ENCODE measurements at places on chromosomes 1 and 21.

GRCh38 chr1:9025449-9025848 lies 774 bp downstream of the SLC2A7 start:
- no peak overlapping the region for H3K27ac ChIP-seq
- no peaks in the 10 kb centered on the region for H3K4me1 ChIP-seq
- no peak overlapping the region for H3K4me3 ChIP-seq
- no peak for DNase-seq

- H3K4me3 ChIP-seq, result no peak overlapping the region
- H3K27me3 ChIP-seq, result no peaks in the 10 kb centered on the region
- DNase-seq, result no peak
- H3K36me3 ChIP-seq, result no peaks in the 10 kb centered on the region
- H3K4me1 ChIP-seq, result no peaks in the 10 kb centered on the region
- no peak overlapping the region for H3K27ac ChIP-seq
Observed at GRCh38 chr21:35484851-35485250, 435.7 kb upstream of the RUNX1 start.

DNA sequence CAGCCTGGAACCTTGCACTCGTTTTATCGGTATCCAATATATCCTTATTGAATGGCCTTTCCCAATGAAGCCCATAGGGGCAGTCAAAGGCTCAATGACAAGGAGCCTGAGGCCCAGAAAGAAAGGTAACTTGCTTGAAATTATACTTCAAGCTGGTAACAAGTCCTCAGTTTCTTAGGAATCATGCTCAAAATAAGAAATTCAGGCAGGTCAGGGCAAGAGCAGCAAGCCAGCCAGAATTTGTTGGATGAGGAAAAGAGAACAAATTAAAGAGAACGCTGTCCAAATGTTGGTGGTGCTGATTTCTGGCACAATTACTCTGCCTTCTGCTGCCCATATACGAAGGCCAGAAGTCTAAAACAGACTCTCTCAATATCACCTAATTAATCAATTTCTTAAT lies 77.6 kb downstream of the DDX20 start:
- no peaks in the 10 kb centered on the region for H3K4me1 ChIP-seq
- no peak overlapping the region for H3K27ac ChIP-seq
- H3K27me3 ChIP-seq, result no peaks in the 10 kb centered on the region
- no peak for DNase-seq

DNA sequence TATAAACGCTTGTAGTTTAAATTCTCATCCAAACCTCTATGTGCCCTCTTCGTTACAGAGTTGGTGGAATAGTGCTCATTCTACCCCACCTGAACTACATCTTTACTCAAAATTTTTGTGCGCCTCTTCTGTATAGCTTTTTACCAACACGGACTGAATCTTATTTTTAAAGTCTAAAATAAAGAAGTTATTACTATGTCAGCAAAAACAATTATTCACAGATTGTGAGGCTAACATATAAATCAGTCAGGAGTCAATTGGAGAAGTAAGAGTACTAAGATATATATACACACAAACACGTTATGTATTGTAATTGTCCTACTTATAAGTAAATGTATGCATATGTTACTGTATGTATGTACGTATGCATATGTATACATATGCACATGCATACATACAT lies 274.9 kb upstream of the ADGRL4 start:
- no peak for DNase-seq
- no peak overlapping the region for H3K4me3 ChIP-seq
- H3K27ac ChIP-seq, result no peak overlapping the region
- no peaks in the 10 kb centered on the region for H3K4me1 ChIP-seq
- H3K27me3 ChIP-seq, result no peaks in the 10 kb centered on the region

DNA sequence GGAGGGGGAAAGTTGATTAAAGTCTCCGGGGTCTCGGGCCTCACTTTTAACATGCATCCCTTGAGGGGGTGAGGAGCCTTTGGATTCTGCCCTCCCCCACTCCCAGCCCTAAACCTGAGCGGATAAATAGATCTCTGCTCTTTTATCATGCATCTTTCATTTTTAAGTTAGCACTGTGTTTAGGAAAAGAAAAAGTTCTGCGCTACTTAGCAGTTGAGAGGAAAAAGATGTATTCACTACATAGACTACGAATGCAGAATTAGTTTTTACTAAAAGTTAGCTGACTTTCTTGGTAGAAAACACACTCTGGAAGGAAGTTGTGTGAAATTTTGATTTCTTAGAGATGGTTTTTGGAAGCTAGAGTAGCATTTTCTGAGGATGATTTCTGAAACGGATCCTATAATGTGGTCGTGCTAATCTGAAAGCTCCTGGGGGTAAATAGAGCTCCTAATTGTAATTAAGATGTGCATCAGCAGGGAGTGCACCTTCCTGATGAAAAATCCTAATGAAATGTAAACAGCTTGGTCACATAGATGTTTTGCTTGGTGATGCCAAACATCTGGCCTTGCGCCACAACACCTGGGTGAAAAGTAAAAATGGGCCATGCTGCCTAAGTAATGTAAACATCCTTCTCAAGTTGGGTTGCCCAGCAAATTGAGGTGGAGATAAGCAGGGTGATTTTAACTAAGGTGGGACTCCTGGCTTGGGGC lies 1.8 kb downstream of the ROR1 start:
- H3K27me3 ChIP-seq, result peaks cover 46% of the 10 kb centered on the region
- H3K27ac ChIP-seq, result no peak overlapping the region
- H3K4me3 ChIP-seq, result peak overlapping the region; percentile 66
- no peak for DNase-seq

GRCh38 chr21:33940881-33941245 lies 25.3 kb upstream of the ATP5PO start:
- DNase-seq, result no peak
- no peaks in the 10 kb centered on the region for H3K27me3 ChIP-seq
- no peak overlapping the region for H3K27ac ChIP-seq

DNA sequence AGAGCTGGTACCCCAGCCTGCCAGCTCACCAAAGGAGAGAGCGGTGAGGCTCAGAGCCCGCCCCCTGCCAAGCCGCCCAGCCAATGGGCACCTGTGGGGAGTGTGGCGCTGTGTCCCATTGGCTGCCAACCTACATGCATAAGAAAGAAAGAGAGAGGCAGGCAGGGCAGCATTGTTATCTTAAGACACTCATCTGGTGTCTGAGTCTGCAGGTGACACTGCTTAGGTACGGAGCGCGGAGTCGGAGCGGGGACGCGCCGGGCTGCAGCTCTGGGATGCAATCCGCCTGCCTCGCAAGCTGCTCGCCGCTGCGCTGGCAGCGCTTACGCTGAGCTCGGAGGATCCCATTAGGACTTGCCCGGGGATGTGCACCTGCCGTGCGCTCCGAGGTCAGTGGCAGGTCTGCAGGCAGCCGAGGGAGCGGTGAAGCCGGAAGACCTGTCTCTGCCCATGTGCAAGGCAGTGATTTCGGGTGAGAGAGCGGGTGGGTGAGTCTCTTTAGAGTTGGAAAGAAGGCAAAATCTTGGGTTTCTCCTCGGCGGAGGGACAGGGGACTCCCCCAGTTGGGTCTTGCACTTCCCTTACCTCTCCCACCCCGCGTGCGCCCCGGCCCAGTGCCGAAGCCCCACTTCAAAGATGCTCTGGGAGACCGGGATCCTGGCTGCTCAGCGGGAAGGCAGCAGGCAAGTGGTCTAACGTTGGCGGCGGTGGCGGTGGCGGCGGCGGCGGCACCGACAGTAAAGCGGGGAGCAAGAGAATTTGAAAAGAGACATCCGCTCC lies at the start of gene BRINP2:
Gene BRINP2, plus strand, starts transcription at position 203 of the 780 bp plus-strand sequence. CDS start 58,919 bp downstream, outside the sequence.
- H3K4me3 ChIP-seq, result peak within 1 kb of the TSS; percentile 16
- no peaks in the 10 kb centered on the region for H3K36me3 ChIP-seq
- peak; percentile 68 for DNase-seq

- no peaks in the 10 kb centered on the region for H3K4me1 ChIP-seq
- no peak overlapping the region for H3K27ac ChIP-seq
- H3K36me3 ChIP-seq, result no peaks in the 10 kb centered on the region
- H3K27me3 ChIP-seq, result no peaks in the 10 kb centered on the region
Observed at GRCh38 chr21:31480228-31480627, 136.2 kb upstream of the TIAM1 start.

- no peaks in the 10 kb centered on the region for H3K27me3 ChIP-seq
- peaks cover 57% of the 10 kb centered on the region for H3K4me1 ChIP-seq
- no peak overlapping the region for H3K27ac ChIP-seq
- H3K4me3 ChIP-seq, result no peak overlapping the region
Observed at GRCh38 chr1:234973426-234974250, 155.0 kb downstream of the TOMM20 start.

GRCh38 chr1:176522310-176522845 lies 59.4 kb downstream of the PAPPA2 start:
- no peaks in the 10 kb centered on the region for H3K27me3 ChIP-seq
- H3K4me1 ChIP-seq, result no peaks in the 10 kb centered on the region
- no peak overlapping the region for H3K27ac ChIP-seq
- H3K4me3 ChIP-seq, result no peak overlapping the region

- H3K27me3 ChIP-seq, result no peaks in the 10 kb centered on the region
- H3K27ac ChIP-seq, result peak overlapping the region; percentile 92
- peak overlapping the region; percentile 88 for H3K4me3 ChIP-seq
- H3K4me1 ChIP-seq, result peaks cover 68% of the 10 kb centered on the region
- peaks cover 5% of the 10 kb centered on the region for H3K36me3 ChIP-seq
Observed at GRCh38 chr1:16152481-16153087, 3.3 kb downstream of the EPHA2 start.

GRCh38 chr1:247829656-247830055 lies 5.7 kb upstream of the OR14A16 start:
- no peak overlapping the region for H3K4me3 ChIP-seq
- H3K36me3 ChIP-seq, result no peaks in the 10 kb centered on the region
- no peak overlapping the region for H3K27ac ChIP-seq
- no peak for DNase-seq
- no peaks in the 10 kb centered on the region for H3K27me3 ChIP-seq
- no peaks in the 10 kb centered on the region for H3K4me1 ChIP-seq

GRCh38 chr21:42513151-42513984 lies at the start of gene SLC37A1:
Gene SLC37A1 (plus strand): TSS chr21:42513852. CDS start chr21:42518455, 4,603 bp downstream.
- H3K36me3 ChIP-seq, result no peaks in the 10 kb centered on the region
- H3K27ac ChIP-seq, result peak within 1 kb of the TSS; percentile 50
- H3K4me3 ChIP-seq, result peak within 1 kb of the TSS; percentile 72
- DNase-seq, result no peak
- no peaks in the 10 kb centered on the region for H3K27me3 ChIP-seq

- no peak overlapping the region for H3K27ac ChIP-seq
- H3K4me1 ChIP-seq, result no peaks in the 10 kb centered on the region
- no peak overlapping the region for H3K4me3 ChIP-seq
- H3K36me3 ChIP-seq, result peaks cover 31% of the 10 kb centered on the region
- DNase-seq, result no peak
- no peaks in the 10 kb centered on the region for H3K27me3 ChIP-seq
Observed at GRCh38 chr1:244413736-244414135, 38.0 kb downstream of the ADSS2 start.

GRCh38 chr1:2300004-2300771 lies 72.1 kb downstream of the SKI start:
- H3K27ac ChIP-seq, result peak overlapping the region; percentile 89
- H3K4me3 ChIP-seq, result peak overlapping the region; percentile 33
- peaks cover 76% of the 10 kb centered on the region for H3K4me1 ChIP-seq
- H3K36me3 ChIP-seq, result peaks cover 10% of the 10 kb centered on the region
- DNase-seq, result no peak

DNA sequence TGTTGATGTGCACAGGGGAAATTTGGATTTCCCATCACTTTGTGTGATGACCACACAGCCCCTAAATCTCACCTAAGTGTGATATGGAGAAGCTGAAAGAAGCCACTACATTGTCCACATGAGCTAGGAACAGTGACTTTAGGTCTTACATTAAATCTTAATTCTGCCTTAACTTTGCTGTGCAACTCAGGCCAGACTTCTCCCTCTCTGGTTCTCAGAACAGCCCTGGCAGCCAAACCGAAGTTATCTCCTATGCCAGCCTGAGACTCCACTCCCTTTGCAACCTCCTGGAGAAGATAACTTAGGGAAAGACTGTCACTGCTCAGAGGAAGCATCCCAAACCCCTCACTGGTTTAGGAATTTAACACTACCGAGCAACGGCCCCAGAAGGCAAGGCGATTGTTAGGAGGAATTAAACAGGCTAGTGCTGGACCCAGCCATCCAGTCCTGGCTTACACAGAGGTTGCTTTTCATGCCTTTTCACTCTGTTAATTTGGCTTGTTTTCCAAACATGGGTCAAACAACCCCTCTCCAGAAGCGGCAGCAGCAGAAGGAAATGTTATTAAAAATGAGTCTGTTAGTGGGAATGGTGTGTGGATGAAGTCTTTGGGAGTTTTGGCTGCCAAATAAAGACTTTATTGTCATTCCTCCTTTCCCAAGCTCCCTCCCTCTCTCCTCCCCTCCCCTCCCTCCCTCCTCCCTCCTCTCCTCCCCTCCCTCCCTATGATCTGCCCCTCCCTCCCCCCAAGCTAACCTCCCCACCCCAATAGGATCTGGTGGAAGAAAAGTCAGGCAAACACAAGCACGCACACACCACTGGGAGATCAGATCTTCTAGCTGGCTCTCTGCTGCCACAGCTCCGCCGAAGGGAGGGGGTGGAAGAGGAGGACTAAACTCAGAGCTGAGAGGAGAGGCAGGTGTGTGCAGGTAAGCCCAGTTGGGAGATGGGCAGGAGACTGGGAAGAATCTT lies at the start of gene PRELP:
Gene PRELP, plus strand, starts transcription at position 795 of the 970 bp plus-strand sequence. CDS start 7,379 bp downstream, outside the sequence.
- H3K27ac ChIP-seq, result peak within 1 kb of the TSS; percentile 88
- DNase-seq, result peak; percentile 58
- H3K27me3 ChIP-seq, result no peaks in the 10 kb centered on the region

DNA sequence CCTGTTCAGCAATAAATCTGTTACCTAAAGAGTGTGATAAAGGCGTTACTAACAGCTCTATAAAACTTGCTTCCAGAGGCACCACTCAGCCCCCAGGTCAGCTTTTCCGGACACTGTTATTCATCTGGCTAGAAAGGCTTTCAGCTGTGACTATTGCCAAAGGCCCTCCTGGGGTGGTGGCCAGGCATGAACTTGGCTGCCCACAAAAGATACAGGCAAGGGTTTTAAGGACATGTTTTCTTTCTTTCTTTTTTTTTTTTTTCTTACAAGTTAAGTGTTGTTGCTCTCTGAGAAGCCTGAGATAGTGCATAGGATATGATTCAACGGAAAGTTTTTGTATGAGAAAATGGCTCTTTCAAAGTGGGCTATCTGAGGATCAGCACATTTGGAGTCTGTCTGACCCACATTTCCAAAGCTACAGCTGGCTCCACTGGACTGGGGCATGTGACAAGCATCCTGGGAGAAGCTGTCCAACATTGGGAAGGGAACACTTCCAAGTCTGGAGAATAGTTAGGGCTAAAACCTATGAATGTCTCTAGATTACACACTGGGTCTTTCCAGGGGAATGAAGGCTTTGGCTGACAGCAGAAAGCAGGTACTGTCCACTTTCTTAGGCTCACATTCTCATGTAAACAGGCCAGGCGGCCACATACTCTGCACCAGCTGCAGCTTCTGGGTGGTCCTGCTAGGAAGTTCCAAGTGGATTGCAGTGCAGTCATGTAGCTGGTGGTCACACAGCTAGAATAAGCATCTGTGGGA lies 639.7 kb downstream of the LMO4 start:
- peak; percentile 68 for DNase-seq
- peaks cover 7% of the 10 kb centered on the region for H3K4me1 ChIP-seq
- H3K36me3 ChIP-seq, result no peaks in the 10 kb centered on the region
- no peaks in the 10 kb centered on the region for H3K27me3 ChIP-seq
- no peak overlapping the region for H3K4me3 ChIP-seq
- peak overlapping the region; percentile 51 for H3K27ac ChIP-seq

- H3K4me1 ChIP-seq, result no peaks in the 10 kb centered on the region
- DNase-seq, result no peak
- no peak overlapping the region for H3K27ac ChIP-seq
Observed at GRCh38 chr1:147211577-147211976, 13.6 kb downstream of the FMO5 start.
